OCI-LY7 (cell line): ENCODE measurements at places on chromosomes 5 and 9.

DNA sequence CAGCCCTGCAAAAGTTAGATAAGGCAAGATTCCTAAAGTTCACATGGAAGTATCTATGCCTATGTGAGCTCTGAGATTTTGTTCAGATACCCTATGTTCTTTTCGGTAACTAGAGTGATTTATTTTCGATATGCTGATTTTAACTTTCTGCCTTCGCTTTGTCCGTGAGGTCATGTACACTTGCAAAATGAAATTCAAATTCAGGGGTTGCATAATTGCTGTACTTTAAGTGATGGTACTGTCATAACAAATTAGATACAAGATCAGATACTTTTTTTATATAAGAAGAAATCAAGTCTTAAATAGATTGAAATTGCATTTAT lies 350 bp upstream of the ECPAS start:
- no peak for DNase-seq

DNA sequence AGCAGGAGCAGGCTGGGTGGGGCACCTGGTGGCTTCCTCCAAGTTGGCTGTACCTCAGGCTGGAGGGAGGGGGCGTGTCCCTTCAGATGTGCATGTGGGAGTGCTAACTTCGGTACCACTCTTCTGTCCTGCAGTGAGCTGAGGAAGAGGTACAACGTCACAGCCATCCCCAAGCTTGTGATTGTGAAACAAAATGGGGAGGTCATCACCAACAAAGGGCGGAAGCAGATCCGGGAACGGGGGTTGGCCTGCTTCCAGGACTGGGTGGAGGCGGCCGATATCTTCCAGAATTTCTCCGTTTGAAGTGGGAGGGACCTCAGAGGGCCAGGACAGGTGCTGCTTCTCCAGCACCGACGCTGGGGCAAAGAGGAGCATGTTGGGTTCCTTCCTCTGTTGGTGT lies 9.3 kb downstream of the NXNL2 start:
- no peak for DNase-seq

DNA sequence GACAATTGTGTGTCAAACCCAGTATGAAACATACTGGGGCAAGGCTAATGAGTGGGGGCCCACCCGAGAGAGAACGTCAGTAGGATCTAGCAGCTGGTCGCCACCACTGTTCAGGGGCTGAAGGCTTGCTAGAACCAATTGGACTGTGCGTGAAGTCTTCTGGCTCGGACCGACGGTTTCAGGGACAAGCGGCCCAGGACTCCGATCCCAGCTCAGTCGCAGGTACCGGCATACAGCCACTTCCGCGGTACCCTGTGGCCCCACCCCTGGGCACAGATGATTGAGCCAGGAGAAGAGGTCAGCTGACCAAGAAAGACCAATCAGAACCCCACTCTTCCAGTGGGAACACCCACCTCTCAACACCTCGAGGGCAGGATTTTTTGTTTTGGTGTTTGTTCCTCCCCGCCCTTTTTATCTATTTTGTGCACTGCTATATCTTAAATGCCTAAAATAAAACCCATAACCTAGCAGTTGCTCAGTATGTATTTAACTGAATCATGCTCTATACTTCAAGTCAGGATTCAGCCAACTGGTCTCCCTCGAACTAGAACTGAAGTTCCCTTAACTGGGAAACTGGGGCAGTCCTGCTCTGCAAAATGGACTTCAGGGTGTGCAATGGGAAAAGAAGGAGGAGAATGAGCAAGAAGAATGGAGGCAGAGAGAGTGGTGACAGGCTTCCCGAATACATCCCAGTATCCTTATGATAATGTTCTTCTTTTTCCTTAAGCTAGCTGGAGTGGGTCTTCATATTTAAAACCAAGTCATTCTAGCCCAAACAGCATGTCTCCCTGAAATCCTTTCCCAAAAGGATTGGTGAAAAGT lies 21.1 kb upstream of the CPEB4 start:
- DNase-seq, result no peak

GRCh38 chr5:1167728-1168709 lies 33.4 kb upstream of the SLC6A19 start:
- peak; percentile 85 for DNase-seq

DNA sequence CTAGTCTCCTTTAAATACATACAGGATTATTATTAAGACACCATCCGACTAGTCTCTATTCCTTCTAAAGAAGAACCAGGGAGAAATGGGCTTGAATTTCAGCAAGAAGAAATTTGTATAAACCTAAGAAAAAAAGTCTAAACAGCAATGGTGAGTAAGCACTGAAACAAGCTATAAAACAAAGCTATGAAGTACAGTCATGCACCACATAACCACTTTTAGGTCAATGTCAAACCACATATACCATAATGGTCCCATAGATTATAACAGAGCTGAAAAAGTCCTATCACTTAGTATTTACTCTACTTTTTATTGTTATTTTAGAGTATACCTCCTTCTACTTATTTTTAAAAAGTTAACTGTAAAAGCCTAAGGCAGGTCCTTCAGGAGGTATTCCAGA lies 102.0 kb upstream of the NFIB start:
- DNase-seq, result no peak

- DNase-seq, result no peak
Measured at GRCh38 chr9:84368601-84369000, 28.0 kb upstream of the SLC28A3 start.

DNA sequence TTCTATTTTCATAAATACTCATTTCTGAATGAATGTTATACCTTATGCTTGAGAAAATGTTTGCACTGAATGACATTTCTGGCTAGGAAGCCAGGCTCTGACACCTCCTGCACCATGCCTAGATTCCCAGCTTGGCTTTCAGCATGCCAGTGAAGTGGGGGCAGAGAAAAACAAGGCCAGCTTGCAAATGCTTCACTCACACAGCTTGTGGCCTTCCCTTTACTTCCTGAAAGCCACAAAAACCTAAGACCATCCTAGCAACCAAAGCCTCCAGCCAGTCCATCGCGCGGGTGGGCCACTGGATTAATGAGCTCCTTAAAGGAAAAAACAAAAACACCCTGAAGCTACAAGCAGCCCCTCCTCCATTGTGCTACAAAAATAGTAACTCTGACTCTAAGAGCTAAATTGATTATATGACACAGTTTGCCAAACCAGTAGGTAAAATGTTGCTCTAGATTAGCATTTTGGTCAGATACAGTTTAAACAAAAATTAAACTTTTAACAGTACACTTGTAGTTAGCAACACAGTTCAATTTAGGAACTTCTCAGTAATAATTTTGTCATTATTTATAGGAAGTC lies 159.9 kb downstream of the TSSK1B start:
- DNase-seq, result no peak

DNA sequence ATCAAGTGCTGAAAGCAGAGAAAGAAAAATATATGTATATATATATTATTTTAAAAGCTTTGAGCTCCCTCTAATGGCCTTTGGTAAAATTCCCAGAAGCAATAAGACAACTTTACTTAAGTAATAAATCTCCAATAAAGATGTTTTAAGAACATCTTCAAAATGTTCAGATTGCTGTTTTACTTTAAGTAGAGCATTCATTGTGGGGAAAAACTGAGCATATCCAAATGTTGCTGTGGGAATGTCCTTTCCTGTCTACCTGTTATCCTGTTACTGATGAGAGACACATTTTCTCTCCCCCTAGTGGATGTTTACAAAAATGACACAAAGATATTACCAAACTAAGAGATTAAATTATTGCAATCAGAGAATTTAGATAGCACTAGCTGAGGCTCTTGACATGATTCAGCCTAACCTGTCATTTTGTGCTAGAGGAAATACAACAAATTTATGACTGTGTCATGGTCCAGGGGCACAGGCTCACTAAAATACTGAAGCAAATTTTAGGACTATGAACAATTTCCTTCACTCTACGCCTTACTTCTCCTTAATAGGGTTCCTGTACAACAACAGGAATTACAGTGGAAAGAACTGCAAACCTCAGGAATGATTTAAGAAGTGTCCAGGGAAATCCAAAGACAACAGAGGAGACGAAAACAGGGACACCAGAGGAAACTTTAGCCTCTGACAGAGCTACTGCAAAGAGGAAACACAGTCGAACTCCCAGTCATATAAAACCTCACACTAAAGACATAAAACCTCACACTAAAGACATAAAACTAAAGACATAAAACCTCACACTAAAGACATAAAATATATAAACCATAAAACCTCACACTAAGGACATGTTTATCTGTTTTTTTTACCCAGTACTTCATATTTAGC lies 24.3 kb upstream of the PRRC1 start:
- peak; percentile 53 for DNase-seq
